Transverse colon (tissue), 4 donors: ENCODE measurements at places on chromosomes 7 and 10.

DNA sequence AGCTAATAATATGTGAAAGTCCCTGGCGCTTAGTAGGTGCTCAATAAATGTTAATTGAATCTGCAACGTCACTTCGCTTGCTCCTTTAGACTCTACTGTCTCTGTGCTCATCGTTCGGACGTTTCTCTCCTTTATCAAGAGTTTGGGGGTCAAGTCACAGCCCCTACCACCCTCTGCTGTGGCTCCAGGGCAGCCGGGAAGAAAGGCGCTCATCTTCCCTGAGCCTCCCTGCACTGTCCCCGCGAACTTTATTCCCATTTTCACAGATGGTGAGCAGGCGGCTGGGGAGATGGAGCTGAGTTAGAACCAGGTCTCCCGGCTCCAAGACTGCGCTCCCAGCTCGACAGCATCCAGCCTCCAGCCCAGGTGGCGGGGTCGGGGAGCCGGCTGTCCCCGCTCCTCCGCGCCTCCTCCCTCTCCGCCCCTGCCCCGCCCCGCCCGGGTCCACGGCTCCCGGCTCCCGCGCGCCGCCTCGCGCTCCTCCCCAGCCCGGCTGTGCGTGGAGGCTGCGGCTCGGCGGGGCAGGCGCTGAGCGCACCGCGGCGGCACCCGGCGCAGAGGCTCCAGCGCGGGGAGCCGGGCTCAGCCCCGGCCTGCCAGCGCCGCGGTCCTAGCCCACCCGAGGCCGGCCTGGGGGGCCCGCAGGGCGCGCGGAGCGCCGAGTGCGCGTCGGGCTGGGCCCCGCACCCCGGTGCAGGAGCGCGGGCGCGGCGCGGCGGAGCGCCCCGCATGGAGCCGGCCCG lies at the start of gene CLEC2L:
TSS of gene CLEC2L (plus strand) at position 487 of the 743 bp plus-strand sequence. CDS start at position 730, 243 bp downstream.
- no peak for DNase-seq

DNA sequence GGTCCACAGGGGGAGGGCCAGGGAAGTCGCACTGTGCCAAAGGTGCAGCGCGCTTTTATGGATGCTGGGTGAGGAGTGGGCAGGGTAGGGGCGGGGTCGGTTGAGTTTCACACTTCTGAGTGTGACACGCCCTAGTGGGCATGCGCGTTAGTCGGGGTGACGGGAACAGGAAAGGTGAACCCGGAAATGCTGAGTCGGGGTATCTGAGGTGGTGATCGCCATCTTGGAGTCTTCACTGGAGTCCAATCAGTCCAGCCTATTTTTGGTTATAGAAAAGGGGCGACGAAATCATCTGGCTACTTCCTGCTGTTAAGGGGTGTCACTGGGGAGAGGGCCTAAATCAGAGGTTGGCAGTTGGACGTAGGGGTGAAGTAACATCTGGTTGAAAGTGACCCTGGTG lies 40.8 kb downstream of the ZNF138 start:
- DNase-seq = no peak

- DNase-seq = no peak
Observed at GRCh38 chr10:31031205-31031557, 484 bp downstream of the ZNF438 start.

GRCh38 chr10:130729876-130730275 lies 581.6 kb downstream of the TCERG1L start:
- no peak for DNase-seq

- no peak for DNase-seq
Observed at GRCh38 chr10:71627230-71627939, 92.2 kb downstream of the C10orf105 start.

GRCh38 chr10:11532306-11532705 lies 79.1 kb downstream of the USP6NL start:
- no peak for DNase-seq

- DNase-seq = no peak
Observed at GRCh38 chr7:118575393-118575948, 351.0 kb downstream of the ANKRD7 start.

GRCh38 chr10:52818019-52818418 lies 45.4 kb upstream of the MBL2 start:
- DNase-seq = no peak

DNA sequence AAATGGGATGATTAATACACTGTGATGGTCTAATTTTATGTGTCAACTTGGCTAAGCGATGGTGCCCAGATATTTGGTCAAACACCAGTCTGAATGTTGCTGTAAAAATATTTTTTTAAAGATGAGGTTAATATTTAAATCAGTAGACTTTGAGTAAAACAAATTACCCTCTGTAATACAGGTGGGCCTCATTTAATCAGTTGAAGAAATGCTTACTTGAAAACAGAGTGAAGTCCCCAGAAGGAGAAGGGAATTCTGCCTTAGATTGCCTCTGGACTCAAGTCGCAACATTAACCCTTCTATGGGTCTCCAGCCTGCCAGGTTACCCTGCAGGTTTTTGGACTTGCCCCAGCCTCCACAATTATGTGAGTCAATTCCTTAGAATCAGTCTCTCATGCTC lies 49.8 kb upstream of the AGK start:
- DNase-seq = no peak

- no peak for DNase-seq
Observed at GRCh38 chr10:52500476-52500875, 186.4 kb downstream of the DKK1 start.

- no peak for DNase-seq
Observed at GRCh38 chr10:50963063-50963462, 77.6 kb upstream of the A1CF start.

DNA sequence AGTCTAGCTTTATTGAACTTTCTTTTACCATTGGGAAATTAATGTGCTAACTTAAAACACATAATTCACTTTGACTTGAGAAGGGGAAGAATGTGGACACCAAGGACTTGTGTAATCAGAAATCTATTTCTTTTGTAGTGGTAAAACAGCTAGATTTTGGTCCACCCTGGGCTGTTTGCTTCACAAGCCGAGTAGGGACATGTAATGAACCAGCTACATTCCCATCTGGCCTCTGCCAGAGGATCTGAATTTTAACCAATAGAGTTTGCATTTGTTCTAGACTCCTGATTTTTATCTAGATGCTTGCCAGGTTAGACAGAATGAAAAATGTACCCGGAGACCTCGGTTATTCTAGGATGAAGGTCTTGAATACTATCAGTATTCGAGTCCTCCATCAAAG lies 1.9 kb downstream of the CACNB2 start:
- no peak for DNase-seq

DNA sequence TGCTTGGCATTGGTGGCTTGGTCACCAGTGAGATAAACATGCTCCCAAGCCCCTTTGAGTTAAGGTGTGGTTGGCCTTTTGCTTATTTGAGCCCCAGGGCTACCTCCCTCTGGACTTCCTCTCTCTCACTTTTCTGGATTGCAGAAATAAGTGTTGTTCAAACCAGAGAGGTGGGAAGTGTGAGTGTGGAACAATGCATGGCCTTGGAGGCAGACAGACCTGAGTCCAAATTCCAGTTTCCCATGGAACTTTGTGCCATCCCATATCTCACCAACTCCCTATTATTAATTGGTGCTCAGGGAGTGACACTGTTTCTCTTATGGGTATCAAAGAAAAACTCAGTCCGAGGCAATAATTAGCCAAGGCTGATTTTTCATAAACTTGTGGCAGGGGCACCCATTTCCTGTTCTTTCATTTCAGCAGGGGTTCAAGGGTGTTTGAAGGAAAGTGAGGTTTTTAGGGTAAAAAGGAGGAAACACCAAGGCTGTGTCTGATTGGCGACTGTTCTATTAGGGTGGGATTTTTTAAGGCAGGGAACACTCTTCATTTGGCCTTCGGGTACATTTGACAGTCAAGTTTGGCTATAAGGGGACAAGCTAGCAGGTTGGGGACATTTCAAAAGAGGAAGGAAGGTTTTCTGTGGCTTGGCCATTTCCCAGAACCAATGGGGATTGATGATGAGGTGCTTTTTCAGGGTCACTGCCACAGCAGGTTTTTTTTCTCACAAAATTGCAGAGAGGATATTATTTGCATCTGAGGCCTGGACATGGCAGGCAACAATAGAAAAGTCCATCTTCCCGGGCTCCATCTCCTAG lies 148.8 kb upstream of the NPY start:
- no peak for DNase-seq

DNA sequence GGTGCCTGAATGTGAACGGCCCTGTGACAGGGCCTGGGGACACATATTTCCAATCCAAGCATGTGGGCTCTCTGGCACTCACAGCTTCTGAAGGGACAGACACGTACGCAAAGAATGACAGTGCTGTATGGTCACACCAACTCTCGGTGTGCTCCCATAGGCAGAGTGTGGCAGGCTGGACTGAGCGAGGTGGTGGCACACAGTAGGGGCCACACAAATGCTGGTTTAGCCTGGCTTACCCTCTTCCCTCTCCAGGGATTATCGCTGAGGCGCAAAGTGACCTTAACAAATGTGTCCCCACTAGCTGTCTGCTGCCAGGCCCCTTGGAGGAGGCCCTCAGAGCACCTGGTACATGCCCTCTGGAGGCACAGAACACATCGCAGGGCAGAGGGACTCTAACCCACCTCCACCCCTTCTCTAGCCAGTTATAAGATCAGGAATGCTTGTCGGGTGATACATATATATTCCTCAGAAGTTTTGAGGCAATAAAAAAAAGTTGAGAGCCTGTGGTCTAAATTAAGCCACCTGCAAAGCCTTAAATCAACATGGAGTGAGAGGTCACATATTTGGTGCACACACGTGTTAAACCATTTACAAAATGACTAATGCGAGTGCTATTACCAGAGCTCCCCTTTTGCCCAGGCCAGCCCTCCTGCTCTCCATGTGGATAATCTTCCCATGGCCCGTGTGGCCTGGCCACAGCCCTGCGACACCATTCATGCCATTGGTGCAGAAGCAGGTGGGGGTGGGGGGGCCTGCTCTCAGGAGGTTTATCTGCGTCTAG lies 262.8 kb upstream of the GRB10 start:
- DNase-seq = no peak

GRCh38 chr7:6128205-6128604 lies 97.0 kb downstream of the ANKRD61 start:
- no peak for DNase-seq

DNA sequence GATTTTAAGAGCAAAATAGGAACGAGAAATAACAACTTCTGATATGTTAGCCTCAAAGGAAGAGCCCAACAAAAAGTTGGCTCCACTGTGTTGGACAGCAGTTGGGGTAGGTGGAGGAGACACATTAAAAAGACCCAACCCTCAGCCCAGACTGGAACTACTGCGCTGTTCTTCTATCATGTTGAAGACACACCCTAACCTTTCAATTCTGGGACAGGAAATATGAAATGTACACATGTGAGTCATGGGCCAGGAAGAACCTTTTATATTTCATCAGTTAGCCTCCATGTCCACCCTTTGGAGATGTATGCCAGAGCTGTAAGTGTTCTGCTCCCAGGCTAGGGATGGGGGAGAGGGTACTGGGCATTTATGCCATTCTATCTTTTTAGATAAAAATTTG lies 22.1 kb downstream of the CLDN12 start:
- DNase-seq = no peak

- DNase-seq = no peak
Observed at GRCh38 chr10:6400821-6401465, 179.1 kb downstream of the PRKCQ start.

GRCh38 chr10:26423722-26424121 lies 14.4 kb upstream of the APBB1IP start:
- DNase-seq = no peak

GRCh38 chr7:116807011-116807560 lies 55.3 kb upstream of the CAPZA2 start:
- no peak for DNase-seq

- no peak for DNase-seq
Observed at GRCh38 chr10:103504181-103504783, 10.8 kb downstream of the NEURL1 start.

DNA sequence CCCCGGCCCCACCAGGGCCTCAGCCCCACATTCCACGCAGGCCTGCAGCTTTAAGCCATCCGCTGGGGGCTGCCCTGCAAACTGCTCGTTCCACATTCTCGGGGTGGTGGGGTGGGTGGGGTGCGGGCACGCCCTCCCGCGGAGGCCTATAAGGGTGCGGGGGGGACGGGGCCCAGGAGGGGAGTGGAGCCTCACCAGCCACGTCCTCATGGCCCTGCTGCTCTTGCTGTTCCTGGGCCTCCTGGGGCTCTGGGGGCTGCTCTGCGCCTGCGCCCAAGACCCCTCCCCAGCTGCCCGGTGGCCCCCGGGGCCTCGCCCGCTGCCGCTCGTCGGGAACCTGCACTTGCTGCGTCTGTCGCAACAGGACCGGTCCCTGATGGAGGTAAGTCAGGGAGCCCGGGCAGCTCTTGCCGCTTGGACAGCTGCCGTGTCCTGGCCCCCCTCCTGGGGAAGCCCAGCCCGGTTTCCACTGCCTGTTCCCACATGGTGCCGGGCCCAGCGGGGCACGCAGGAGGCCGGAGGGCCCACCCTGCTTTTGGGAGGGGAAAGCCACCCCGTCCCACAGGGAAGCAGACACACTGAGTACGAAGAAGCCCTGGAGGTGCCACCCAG lies at the start of gene CYP2W1:
TSS of gene CYP2W1 (plus strand) at position 178 of the 612 bp plus-strand sequence. CDS start at position 209, 31 bp downstream.
- DNase-seq = no peak

- no peak for DNase-seq
Observed at GRCh38 chr10:13776861-13777311, 190.1 kb downstream of the PRPF18 start.

- DNase-seq = no peak
Observed at GRCh38 chr7:30086529-30086928, 48.3 kb upstream of the MTURN start.

DNA sequence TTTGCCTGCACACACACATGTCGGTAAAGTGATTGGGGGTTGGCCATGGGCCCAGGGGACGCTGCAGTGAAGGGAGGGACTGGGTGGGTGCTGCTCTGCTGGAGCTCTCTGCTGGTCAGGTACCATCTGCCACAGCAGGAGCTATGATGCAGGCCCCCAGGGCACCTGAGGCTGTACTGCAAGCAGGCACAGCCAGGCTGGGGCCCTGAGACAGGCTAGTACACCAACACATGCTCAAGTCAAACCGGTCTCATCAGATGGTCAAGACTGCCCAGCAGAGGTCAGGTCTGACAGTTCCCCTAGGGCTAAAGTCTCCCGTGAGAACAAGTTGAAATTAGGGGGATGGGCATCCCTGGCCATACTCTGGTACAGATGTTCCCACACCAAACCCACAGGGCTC lies 118.3 kb upstream of the THSD7A start:
- DNase-seq = no peak

GRCh38 chr7:139799586-139799985 lies 21.8 kb upstream of the HIPK2 start:
- no peak for DNase-seq

DNA sequence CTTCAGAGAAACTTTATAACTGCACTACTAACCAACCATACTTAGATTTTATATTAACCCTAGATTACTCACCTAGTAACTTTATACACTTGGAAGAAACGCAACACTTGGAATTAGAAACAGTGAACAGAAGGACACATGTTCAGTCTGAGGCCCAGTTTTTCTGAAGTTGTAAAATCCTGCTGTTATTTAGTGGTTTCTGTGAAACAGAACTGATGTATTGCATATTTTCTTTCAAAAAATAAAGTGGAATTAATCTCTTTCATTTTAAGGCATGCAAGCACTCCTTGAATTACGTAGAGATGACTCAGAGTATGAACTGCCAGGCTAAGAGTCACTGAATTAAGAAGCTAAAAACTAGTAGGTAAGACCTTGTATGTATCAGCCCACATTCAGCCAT lies 215.8 kb downstream of the SKAP2 start:
- no peak for DNase-seq

- no peak for DNase-seq
Observed at GRCh38 chr7:100856871-100857282, 4.4 kb downstream of the SLC12A9 start.

- no peak for DNase-seq
Observed at GRCh38 chr10:106312087-106312486, 852.4 kb downstream of the SORCS1 start.
